ENCODE measurements at places on chromosomes 3 and 15.
A peak's percentile ranks its signal among the peaks of the same experiment; 100 is the strongest.

DNA sequence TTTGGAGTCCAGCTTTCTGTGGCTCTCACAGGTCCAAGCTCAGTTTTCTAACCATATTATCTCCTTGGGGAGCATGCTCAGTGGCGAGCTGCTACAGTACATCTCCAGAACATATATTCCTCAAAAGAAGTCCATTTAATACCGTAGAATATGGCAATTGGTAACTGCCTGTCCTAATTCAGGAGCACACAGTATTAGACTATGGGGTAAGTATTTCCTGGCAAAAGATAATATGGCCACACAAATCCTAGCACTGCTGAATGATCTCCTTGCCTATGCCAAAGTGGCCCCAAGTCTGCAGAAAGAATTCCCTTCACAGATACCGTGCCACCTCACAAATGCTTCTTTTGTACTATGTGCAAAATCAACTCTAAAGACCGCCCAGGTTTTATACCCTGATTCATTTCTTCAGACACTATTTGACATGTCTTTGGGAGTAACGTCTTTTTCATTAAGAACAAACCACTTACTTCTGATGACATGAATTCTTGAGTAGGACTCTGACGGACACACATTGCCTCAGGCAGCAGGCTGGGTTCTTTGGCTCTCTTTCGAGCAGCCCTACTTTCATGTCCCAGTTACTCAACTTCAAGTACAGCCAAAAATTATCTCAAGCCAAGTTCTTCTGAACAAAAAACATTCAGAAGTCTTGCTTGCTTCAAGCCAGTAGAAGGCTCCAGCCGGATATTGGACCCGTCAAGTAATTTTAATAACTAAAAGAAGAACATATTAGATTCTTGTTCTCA lies 368.3 kb upstream of the DCBLD2 start:
- DNase-seq = no peak

GRCh38 chr3:179563271-179563783 lies 601 bp downstream of the ACTL6A start:
- peak; percentile 73 for DNase-seq

- DNase-seq = no peak
Observed at GRCh38 chr15:80386151-80386550, 18.0 kb upstream of the ARNT2 start.

- DNase-seq = no peak
Observed at GRCh38 chr3:61828880-61829721, 267.7 kb downstream of the PTPRG start.

- no peak for DNase-seq
Observed at GRCh38 chr3:144129536-144130214, 158.1 kb downstream of the DIPK2A start.

- no peak for DNase-seq
Observed at GRCh38 chr3:21505711-21506460, 245.1 kb downstream of the ZNF385D start.

DNA sequence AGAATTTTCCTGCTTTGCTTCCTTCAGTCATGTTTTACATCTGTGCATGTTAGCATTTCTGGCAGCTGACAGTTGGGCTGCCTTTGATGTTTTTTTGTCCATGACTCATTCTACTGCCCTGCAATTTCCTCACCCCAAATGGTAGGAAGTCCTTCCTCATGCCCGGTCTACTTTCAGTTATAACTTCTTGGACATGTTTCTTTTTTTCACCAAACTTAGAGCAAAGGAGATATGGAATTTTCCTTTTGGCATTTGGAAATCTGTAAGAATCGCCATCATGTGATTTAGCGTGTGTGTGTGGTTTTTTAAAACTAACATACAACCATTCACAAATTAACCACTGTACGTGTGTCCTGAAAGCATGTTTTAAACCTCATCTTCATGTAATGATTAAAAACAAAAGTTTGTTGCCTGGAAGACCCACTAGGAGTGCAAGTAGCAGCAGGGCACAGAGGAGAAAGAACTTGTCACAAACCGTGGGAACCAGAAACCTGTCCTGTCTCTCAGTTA lies 430.7 kb upstream of the CFAP20DC start:
- no peak for DNase-seq

GRCh38 chr3:111080413-111080812 lies 8.8 kb downstream of the NECTIN3 start:
- peak; percentile 27 for DNase-seq

GRCh38 chr15:94164971-94165370 lies 66.4 kb upstream of the MCTP2 start:
- DNase-seq = no peak

DNA sequence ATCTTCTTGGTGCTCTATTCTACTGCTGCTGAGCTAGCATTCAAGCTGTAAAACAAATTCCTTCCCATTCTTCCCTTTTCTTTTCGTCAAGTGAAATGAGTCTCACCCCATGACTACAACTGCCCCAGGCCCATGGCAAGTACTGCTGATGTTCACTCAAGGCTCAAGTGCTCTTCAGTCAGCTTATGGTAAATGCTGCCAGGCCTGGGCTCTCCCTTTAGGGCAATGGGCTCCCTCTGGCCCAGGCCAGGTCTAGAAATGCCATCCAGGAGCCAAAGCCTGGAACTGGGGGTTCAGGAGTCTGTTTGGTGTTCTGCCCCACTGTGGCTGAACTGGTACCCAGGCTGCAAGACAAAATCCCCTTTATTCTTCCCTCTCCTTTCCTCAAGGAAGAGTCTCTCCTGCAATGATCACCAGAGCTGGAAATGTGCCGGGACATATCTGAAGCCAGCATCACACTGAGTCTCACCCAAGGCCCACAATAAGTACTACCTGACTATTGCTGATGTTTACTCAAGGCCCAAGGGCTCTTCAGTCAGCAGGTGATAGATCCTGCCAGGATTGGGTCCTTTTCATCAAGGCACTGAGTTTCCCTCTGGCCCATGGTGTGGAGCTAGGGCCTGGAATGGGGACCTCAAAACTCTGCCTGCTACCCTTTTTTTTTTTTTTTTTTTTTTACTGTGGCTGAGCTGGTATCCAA lies 205.0 kb upstream of the STAC start:
- no peak for DNase-seq

DNA sequence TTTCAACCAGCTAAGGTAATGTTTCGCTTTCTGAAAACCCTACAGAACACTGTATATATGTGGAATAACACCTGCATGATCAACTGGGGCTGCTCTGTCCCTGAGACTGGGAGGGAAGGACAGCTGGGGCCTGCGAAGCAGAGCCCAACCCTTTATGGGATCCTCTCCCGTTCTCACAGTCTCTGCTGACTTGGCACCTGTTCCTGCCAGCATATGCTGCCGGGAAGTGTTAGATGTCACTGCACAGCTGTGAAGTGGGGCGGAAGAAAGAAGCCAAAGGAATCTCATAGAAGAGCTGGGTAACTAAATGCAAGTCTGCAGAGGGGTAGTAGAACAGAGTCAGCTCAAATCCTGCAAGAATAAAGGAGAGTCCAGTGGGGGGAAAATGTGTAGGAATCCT lies 29.6 kb downstream of the LRRC3B start:
- DNase-seq = no peak

GRCh38 chr3:42421818-42422796 lies 11.7 kb upstream of the LYZL4 start:
- no peak for DNase-seq
